ENCODE measurements at places on chromosomes 11 and 22.

DNA sequence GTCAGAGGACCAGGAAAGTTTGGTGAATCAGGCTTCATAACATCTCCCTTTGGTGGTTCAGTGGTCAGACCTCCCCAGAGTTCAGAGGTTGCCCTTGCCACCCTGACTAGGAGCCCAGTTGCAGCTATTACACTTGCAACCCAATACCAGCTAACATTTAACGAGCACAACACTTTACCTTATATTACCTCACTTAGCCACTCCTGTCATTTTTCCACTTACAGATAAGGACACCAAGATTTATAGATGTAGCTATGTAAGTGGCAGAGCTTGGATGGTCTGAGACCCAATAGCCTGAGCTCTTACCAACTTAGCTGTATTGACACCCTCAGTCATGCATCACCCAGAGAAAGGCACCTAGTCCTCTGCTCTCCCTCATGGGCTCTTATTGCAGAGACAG lies 234.7 kb downstream of the INSC start:
- no peak for DNase-seq

DNA sequence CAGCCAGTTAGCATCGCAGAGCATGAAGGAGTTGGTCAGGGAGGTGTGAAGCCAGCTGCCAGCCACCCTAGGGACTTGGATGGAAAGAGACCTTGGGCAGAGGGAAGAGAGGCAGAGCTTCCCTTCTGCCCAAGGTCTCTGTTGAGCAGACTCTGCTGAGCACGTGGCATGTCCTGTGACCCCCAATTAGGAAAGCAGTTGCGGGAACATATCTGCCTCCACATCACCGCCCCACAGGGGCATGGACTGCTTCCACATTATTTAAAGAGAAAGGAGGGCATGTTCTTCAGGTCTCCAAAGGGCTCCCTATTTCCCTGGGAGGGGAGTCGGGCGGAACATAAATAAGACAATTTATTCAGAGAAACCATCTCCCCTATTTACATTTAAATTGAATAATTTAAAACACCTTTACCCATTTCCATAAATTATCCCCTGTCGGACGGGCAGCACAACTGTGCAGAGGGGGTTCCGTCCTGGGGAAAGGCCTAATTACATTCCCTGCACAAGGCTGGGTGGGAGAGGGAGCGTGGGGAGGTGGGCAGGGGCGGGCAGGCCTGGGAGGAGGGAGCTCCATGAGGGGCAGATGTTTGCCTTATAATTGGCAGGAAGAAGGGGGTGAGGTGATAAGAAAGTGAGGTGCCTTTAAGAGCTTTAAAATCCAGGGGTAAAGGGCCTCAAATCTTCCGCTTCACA lies 88.8 kb upstream of the THY1 start:
- no peak for DNase-seq

DNA sequence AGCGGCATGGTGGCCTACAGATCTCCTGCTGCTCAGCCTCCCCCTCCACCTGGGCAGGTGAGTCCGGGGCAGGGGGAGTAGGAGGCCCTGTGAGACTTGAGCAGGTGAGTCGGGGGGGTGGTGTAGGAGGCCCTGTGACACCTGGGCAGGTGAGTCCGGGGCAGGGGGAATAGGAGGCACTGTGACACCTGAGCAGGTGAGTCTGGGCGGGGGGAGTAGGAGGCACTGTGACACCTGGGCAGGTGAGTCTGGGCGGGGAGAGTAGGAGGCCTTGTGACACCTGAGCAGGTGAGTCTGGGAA lies 299.3 kb downstream of the BRD1 start:
- no peak for DNase-seq

- DNase-seq = no peak
Observed at GRCh38 chr11:134150195-134150903, 73.4 kb downstream of the NCAPD3 start.

DNA sequence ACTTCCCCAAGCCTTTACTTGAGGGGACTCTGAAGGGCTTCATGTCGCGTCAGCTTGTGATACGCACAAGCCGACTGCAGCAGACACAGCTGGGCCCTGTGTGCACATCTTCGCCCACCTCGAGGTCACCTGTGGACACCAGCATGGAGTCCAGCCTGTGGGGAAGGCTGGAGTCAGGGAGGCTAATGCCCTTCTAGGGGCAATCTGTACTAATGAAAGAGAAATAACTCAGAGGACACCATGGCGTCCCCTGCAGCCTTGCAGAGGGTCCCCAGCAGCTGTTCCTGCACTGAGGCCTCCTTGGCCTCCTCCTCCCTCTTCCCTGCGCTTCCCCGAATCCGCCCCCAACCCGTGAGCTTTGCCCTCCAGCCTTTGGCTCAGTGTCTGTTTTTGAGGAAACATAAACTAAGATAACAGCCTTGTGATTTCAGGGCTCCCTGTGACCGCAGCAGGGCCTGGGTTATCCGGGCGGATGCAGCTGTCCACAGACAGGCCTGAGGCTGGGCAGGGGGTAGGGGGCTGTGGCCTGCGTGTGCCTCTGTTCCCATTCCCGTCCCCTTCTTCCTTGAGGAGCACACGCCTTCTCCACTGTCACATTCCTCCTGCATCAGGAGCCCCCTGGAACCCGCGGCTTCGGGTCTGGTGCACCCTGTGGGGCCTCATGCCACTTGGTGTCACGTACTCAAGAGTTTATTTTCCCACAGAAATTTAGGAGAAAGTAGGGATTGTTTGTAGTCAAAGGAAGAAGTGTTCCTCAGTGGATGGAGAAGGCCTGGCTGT lies 25.0 kb downstream of the KRTAP5-5 start:
- DNase-seq = no peak

DNA sequence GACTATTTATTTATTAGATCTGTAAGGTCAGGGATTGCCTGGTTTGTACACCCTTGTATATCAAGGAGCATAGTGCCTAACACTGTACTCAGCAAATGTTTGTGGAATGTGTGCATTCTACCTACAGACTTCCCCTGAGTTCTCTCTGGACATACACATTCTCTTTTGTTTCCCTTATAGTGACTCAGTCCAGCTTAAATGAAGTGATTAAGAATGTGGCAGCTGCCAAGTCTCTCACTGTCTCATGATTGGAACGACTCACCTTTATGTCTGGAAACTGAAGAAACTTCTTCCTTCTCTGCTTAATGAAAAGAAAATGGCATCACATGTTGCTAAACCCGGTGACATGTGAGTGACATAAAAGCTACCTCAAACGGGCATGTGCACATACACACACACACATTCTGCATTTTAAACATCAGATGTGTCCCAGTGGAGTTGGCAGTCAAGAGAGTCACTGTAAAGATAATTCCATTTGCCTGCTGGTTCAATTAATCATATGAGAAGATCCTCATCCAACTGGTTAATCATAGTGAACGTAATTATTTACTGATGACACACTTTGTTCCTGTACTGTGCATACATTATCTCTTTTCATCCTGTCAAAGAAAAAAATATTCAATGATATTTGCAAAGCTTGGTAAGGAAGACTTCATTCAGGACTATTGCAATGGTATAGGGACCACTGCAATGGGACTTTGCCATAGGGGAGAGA lies 42.8 kb downstream of the GLYAT start:
- no peak for DNase-seq

DNA sequence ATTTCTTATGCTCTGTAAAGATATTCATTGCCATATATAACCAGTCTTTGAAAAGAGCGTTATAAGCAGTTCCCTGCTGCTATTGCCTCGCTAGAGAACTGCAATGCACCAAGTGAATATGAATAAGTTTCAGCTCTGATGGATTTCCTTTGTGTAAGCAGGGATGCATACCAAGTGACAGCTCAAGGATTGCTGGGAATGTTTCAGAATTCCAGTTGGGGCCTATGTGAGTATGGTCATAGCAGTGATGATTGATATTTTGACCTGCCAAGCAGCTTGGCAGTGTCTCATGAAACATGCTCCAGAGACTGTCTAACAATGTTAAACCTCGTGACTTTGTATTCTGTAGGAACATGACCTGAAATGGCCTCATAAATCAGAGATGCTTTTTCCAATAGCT lies 312.6 kb downstream of the C11orf87 start:
- no peak for DNase-seq
